ENCODE measurements at places on chromosomes 2 and 18.

- no peak for DNase-seq
These were observed 113.6 kb upstream of the STK17B start for GRCh38 chr2:196284866-196285557.

DNA sequence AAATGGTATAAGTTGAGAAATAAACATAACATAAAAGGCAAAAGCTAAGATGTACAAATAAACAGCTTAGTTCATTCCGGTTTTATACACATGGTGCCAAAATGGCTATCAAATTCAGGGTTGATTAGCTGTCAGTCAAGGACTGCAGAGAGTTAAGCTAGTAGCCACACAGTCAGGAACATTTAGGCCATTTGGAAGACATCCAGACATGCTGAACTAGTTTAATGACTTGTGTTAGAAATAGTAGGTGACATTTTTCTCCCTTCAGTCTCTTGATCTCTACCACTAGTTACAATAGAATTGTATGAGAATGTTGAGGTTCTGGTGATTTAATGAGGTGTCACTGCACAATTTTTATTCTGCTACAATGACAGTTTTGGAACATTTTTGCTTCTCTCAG lies 394.4 kb upstream of the SPHKAP start:
- no peak for DNase-seq

DNA sequence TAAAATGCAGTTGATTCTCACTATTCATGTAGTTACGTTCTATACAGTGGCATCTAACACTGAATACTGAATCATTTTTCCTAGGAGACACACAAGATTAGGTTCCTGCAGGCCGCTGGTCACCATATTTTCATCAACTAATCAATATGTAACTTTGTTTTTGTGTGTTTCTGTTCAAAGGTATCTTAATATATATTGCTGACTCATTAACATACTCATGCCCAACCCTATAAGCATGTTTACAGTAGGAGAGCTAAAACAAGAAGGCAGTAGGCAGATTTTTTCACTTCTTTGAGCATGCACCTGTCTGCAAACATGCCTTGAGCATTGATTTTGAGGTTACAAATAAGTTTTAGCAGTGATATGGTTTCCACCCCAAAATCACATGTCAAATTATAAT lies 30.3 kb upstream of the CNGA3 start:
- DNase-seq = no peak

DNA sequence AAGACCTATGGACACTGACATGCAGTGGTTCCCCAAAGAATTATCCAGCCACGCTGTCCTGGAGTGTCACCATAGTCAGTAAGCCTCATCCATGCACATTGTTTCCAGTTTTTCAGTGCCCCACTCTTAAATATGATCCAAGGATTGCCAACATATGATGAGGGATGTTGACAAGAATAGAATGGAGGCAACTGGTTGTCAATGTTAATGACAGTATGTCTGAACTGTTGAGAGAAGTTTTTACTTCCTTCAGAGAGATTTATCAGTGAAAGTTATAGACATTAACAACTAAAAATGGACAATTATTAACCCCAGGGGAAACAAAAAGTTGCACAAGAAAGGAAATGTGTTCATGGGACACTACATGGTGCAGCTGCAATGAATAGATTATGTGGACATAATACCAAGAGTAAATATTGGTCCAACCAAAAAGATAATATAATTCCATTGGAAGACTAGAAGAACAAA lies 69.9 kb downstream of the CYP26B1 start:
- DNase-seq = no peak

DNA sequence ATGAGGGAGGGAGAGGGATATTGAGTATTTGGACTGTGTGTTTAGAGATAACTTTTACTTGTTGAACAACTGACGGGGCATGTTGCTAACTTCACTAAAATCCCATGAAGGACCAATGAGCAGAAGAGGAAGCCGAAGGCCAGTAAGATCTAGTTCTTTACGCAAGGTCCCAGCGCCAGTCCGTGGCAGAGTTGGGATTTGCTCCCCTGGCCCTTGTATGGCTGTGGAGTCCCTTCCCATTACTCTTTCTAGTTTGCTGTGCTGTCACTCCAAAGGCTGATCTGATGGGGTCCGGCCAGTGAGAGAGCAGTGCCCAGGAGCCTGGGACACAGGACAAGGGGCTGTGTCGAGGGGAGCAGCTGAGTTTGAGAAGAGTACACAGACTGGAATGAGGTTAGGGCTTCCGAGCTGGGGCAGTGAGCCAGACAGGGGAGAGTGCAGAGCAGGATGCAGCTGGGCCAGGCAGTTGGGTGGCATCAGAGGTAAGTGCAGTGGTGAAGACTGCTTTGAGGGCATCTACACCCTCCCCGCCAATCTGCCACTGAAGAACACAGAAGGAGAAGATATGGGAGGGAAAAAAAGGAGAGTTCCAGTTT lies 692.9 kb upstream of the HS6ST1 start:
- no peak for DNase-seq

GRCh38 chr2:142918624-142919023 lies 41.2 kb downstream of the KYNU start:
- DNase-seq = no peak

- no peak for DNase-seq
These were observed 4.8 kb downstream of the MC2R start for GRCh38 chr18:13910501-13910900.

- no peak for DNase-seq
These were observed 61.6 kb downstream of the COL6A3 start for GRCh38 chr2:237352279-237352845.

DNA sequence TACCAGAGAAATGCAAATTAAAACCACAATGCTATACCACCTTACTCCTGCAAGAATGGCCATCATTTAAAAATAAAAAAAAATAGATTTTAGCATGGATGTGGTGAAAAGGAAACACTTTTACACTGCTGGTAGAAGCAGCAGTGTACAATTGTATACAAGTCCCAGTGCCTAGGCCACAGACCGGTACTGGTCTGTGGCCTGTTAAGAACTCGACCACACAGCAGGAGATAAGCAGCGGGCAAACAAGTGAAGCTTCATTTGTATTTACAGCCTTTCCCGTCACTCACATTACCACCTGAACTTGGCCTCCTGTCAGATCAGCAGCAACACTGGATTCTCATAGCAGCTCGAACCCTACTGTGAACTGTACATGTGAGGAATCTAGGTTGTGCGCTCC lies 60.7 kb upstream of the DSC1 start:
- no peak for DNase-seq

GRCh38 chr2:126720638-126721037 lies 64.7 kb downstream of the GYPC start:
- DNase-seq = no peak

GRCh38 chr2:162710287-162710890 lies 128.2 kb downstream of the KCNH7 start:
- no peak for DNase-seq

DNA sequence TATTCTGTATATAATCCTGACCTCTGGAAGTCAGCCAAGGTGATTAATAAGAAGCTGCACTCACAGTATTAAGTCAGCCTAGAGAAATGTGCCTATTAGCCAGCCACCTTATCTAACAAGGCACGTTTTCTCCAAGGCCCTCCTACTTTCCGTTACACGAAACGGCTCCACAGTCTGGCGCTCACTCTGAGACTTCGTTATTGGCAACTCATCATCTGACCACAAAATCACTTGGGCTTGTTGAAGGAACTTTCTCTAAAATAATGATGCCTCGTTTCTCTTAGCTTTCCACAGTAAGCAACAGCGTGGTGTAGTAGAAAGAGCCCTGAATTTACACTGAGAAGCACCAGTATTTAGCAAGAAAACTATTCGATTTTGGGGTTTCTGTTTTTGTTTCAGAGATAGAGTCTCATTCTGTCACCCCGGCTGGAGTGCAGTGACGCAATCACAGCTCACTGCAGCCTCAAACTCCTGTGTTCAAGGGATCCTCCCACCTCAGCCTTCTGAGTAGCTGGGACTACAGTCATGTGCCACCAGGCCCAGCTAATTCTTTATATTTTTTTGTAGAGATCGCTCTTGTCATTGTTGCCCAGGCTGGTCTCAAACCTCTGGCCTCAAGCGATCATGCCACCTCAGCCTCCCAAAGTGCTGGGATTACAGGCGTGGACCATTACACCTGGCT lies 53.6 kb upstream of the SLC14A1 start:
- DNase-seq = peak; percentile 23

- no peak for DNase-seq
These were observed 448.5 kb downstream of the ZEB2 start for GRCh38 chr2:144071461-144071860.

DNA sequence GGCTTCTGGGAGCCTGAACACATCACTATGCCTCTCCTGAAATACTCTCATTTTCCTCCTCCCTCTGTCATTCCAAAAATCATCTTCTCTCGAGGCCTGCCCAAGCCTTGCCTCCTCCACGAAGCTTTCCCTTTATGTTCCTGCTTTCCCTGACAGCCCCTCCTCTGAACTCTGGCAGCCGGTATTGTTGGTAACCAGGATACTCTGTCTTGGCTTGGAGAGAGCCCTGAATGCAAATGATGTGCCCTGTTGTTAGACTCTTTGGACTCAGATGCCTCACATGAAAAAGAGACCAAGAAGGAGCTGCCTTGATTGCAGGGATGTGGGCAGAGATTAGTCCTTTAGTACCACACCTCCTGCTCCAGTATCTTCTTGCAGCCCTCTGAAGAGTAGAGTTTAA lies 138.5 kb upstream of the DLX2 start:
- DNase-seq = no peak

- no peak for DNase-seq
These were observed 48.1 kb upstream of the CNOT11 start for GRCh38 chr2:101204400-101205115.

DNA sequence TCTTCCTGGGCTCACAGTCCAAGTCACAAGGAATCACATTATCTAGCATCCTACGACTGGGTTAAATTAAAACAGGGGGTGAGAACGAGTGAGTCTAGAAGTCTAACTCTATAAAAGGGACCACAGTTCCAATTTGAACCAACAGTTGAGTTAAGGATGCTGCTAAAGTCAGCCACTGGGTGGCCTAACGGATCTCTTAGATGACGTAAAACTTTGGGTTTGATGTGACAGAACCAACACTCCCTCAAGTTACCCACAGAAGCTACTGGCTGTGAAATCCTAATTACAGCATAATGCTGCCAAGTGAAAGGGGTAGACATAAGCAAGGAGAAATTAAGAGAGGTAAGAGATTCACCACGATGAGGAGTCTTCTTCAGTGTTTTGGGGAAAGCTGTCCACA lies 32.7 kb upstream of the RUFY4 start:
- DNase-seq = no peak

DNA sequence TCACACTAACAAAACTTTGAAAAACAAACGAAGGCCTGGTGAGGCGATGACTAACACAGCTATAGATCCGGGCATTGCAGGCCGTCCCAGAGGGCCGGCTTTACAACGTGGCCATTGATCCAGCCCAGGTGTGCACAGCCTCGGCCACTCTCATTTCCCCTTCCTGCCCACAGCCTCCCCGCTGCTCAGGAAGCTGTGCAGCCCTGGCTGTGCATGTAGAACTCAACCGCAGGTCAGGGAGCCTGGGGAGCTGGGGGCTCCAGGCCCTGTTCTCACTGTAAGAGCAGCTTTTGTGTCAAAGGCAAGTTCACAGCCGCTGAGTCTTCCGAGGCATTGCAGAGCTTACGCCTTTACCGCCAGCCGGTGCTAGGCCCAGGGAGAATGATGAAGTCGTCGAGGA lies 87.2 kb downstream of the LONRF2 start:
- peak; percentile 53 for DNase-seq

GRCh38 chr2:156110890-156111289 lies 221.6 kb downstream of the NR4A2 start:
- DNase-seq = peak; percentile 9

- no peak for DNase-seq
These were observed 2.0 kb downstream of the NPC1 start for GRCh38 chr18:23584019-23584983.

DNA sequence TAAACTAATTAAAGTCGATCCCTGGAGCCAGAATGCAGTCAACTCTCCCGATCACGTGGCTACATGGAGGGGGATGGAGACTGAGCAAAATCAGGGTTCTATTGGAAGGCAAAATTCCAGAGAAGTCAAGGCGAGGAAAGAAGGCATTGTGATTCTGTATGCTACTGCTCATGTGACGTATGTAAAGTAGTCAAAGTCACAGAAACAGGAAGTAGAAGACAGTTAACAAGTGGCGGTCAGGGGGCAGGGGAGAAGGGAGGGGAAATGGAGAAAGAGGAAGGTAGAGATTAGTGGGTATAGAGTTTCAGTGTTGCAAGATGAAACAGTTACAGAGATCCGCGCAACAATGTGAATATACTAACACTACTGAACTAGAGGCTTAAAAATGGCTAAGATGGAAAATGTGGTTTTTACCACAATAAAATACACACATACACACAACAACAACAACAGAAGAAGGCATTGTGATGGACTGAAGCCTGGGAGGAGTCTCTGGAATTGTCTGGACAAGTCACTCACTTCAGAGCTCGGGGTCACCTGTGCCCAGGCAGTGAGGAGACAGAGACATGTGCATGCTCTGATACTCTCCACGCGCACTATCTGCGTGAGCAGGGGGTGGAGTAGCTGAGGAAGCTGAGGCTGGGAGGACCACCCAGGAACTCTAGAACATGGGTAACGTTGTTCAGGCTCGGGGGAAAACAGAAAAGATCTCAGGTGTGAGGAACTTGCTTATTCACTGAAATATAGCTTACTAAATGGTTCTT lies 89.9 kb upstream of the CDCA7 start:
- peak; percentile 59 for DNase-seq

DNA sequence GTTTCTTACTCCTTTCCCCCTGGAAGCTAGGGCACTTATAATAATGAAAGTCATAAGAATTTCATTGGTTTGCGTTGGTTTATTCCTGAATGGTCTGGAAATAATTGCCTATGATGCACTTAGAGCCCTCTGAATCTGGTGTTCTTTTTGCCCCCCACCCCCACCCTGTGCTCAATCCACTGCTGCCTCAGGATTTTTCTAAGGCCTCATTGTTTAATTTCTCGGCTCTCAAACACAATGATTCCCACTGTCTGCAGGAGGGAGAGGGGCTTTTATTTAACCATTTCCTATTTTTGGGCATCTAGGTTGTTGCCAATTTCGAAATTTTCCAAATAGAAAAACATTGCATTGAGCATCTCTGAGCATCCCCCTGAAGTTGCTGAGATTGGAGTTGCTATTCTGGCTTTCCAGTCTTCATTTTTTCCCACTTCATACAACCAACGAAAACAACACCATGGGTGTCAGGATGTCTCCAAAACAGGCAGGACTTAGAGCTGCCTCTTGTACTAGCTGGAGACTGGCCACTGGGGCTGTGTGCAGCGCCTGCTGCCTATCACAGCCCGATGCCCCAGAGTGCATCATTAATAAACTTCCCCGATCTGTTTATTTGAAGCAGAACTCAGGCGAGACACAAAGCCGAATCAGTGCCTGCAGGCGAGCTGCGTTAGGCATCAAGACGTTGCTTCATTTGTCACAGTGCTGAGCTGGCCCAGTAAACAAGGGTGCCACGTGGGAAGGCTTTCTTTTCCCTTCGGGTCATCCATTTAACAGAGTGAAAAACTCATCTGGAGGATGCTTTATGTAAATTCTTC lies 1.8 kb upstream of the PCARE start:
- DNase-seq = no peak

- no peak for DNase-seq
These were observed 510.7 kb upstream of the LRRTM1 start for GRCh38 chr2:80815259-80815658.

Data from GM20000 (cell line).